ENCODE measurements at places on chromosomes 11 and 22.

GRCh38 chr11:125072218-125072960 is 9.3 kb downstream of the SLC37A2 start:
- DNase-seq = no peak

DNA sequence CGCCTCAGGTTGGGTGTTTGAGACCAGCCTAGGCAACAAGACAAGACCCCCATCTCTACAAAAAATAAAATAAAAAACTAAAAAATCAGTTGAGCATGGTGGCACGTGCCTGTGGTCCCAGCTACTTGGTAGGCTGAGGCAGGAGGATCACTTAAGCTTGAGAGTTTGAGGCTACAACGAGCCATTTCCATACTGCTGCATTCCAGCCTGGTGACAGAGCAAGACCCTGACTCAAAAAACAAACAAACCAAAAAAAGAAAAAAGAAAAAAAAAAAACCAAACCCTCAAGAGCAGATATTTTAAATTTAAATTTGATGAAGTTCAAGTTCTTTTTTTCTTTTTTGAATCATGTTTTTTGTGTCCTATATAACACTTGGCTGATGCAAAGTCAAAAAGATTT is 7.2 kb upstream of the CCDC83 start:
- no peak for DNase-seq

GRCh38 chr11:565921-566509 is 5.2 kb downstream of the RASSF7 start:
- DNase-seq = no peak

DNA sequence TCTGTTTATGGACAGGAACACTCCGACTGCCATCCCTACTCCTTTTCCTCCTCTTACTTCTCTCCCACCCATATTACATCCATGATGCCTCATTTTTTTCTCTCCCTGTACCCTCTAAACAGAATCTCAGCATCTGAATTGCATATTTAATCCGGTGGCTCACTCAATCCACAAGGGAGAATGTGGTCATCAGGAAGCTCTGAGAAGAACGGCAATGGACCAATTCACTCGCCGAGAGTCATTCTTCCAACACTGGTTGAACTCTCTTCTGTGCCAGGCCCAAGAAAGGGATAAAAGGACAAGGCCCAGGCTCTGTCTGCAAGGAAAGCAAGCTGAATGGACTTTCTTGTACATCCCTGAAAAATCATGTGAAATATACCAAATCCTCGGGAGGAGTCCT is 15.9 kb downstream of the MAP6 start:
- DNase-seq = no peak

- DNase-seq = peak; percentile 12
Measured at GRCh38 chr11:1202776-1203504, 19.9 kb upstream of the MUC5B start.

DNA sequence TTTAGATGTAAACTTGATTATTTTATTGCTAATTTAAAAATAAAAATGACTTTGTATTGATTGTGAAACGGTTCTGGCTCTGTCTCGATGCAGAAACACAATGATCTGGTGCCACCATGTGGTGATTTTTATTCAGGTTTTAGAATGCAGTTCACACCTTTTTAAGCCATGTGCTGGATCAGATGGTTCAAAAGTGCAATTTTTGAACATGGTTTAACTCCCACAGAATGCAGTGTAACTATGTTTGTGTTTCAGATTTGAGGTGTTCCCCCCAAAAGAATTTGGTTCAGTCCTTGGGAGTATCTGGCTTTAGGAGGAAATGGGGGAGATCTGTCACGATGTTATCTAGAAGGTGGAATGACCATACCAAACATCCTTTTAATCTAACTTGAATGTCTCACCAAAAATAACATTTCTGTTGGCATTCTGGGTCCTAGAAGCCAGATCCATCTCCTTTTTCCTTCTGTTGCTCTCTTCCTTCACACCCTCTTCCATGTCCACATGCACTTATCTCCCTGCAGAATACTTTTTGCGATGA is 7.9 kb downstream of the MRPL16 start:
- DNase-seq = peak; percentile 51

- no peak for DNase-seq
Measured at GRCh38 chr11:2585566-2586086, 114.2 kb downstream of the KCNQ1OT1 start.
